ENCODE measurements at places on chromosomes 12 and 14.

GRCh38 chr14:49199159-49199558 lies 387.0 kb downstream of the RPS29 start:
- no peak for DNase-seq

- DNase-seq: no peak
Observed at GRCh38 chr14:53516261-53516774, 363.2 kb upstream of the DDHD1 start.

- no peak for DNase-seq
Observed at GRCh38 chr12:22437031-22437806, 102.7 kb upstream of the ST8SIA1 start.

GRCh38 chr12:45666396-45666795 lies 63.1 kb upstream of the ARID2 start:
- no peak for DNase-seq

DNA sequence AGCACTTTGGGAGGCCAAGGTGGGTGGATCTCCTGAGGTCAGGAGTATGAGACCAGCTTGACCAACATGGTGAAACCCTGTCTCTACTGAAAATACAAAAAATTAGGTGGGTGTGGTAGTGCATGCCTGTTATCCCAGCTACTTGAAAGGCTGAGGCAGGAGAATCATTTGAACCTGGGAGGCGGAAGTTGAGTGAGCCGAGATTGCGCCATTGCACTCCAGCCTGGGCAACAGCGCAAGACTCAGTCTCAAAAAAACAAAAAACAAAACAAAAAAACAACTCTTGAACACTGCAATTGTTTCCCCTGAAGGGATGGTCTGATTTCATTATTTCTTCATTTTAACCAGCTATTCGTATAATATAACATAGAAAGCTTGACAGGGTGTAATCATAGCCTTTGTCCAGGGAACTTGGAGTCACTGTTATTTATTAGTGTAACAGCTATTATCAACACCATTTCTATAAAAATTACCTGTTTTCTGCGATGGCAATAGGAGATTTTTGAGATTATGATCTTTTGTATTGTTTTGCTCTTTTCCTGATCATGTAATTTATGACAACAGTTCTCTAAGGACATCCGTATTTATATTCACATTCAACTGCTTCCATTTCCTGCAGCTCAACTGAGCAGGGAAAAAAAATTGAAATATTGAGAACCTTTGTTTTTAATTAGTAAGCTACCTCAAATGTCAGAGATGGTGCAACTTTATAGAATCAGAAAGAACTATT lies 94.7 kb downstream of the DIP2B start:
- DNase-seq: no peak

DNA sequence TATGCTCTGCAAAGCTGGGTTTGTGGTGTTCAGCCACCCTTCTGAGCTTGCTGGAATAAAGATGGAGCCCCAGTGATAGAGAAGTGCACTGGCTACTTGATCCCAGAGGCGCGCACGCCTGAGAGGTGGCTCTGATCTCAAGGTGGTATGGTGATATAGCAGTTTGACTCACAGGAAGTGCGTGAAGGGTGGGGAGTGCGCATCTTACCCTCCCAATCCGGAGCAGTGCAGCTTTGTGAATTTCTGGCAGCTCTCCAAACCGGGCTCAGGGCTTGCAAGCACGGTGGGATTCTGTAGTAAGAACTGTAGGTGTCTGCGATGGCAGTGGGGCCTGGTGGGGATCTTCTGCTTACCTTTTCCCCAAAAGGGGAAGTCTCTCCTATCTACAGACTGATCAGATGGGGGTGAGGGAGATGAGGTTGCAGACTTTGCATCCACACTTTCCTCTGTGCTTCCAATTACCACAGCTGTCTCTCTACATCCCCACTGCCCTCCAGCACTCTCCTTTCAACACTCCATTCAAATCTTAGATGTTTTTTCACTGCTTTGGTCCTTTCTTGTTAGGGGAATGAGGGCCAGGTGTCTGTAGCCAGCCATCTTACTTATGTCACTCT lies 197.4 kb upstream of the SLC38A2 start:
- DNase-seq: no peak

DNA sequence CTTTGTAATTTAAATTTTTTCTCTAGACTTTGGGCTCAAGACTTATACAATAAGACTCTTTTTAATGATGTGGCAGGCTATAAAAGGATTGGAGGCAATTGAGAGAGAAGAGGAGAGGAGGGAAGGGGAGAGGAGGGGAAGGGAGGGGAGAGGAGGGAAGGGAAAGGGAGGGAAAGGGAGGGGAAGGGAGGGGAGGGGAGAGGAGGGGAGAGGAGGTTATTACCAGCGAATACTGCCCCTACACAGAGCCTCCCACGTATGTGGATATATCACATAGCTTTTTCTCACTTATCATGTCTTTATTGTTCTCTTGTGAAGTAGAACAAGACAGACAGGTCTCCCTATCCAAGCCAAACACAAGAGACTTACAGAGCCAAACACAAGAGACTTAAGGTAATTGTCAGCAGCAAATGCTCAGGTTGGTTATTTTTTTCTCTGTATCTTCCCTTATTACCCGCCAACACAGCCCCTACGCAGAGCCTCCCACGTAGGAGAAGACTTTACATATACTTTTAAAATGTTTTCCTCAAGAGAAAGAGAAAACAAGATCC lies 63.1 kb downstream of the DRAM1 start:
- DNase-seq: no peak

DNA sequence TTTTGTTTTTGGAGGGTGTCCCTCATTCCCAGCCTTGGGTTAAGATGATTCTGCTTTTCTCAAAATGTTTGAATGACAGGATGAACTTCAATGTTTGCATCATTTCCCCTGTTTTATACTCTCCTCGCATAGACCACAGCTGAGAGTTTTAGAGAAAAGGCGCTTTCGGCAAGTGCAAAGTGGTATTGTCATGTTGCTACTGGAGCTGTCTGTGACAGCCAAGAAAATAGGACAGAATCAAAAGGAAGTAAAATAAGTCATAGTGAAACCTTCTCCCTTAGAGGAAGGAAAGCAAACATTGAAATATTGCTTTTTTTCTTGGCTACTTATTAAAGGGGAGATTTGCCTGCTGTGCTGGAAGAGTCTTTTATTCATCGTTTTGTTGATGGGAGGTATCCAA lies 33.5 kb upstream of the ARHGAP5 start:
- no peak for DNase-seq

GRCh38 chr12:68122236-68122920 lies 37.2 kb downstream of the IFNG start:
- no peak for DNase-seq

DNA sequence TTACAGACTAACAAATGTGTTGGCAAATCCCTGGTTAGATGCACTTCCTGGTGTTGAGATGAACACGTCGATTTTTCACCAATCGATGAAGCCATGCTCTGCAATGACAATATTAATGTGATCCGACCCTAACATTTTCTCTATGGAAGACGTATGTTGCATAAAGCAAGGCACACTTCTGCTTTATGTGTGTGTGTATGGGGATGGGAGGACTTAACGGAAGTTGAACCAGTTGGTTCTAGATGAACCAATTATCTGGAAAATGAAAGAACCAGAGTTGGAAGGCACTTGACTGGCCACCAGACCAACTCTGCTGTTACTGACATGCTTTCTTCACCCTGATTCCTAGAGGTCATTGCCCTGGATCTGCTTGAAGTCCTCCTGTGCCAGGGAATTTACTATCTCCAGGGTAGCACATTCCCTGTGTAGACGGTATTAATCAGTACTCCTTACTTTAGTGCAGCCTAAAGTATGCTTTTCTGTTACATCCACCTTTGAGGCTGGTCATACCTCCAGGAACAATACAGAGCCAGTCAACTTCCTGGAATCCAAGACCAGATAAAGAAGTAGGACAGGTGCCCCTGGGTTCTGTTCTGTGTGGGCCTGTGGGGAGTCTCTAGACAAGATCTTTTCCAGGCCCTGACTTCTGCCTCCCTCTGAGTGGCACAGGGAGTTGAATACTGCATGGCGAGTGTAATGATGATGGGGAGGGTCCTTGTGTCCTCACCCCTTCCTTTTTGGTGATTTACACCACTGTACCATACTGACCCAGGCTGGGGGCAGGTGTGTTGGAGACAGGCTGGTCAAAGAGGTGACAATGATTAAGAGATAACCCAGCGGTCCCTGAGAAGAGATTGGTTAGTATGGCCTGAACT lies 4.1 kb downstream of the SDR39U1 start:
- no peak for DNase-seq

DNA sequence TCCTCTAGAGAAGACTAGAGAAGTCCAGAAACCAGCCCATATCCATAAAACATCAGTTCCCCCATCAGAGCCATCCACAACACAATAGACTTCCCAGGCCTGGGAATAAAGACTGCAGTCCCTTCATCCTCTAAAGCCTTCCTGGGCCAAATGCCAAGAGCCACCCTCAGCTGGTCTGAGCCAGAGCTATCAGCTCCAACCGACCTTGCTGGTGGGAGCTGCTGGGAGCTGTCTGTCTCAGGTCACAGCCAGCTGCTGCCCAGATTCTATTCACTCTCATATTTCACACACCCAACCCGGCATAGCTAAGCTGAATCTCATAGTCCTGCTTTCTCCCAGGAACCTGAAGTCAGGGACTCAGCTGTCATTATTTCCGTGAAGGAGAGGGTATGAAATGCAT lies 10.9 kb upstream of the TFCP2 start:
- no peak for DNase-seq

Data from stimulated activated CD4-positive, alpha-beta T cell treated with anti-CD3 and anti-CD28 coated beads, Interleukin-4, amount 100 ng/mL, for 48 hours (primary cell).